Left ventricle myocardium inferior (tissue), 1 donor: ENCODE measurements at places on chromosomes 1 and 21. TPM values are rescaled to one million over a fixed set of nuclear protein-coding genes. Genes with fewer than 3 reads are reported as not detected.
A peak's percentile ranks its signal among the peaks of the same experiment; 100 is the strongest.

GPR153 gene
- 4.8 TPM for total RNA-seq

GRCh38 chr1:156121457-156121856, 6.9 kb downstream of the LMNA start:
- H3K4me1 ChIP-seq: peaks cover 100% of the 10 kb centered on the region
- H3K4me3 ChIP-seq: peak overlapping the region; percentile 100
- peak overlapping the region; percentile 97 for H3K27ac ChIP-seq

GRCh38 chr1:61992257-61992656, 202.4 kb upstream of the L1TD1 start:
- H3K4me1 ChIP-seq: peaks cover 24% of the 10 kb centered on the region
- DNase-seq: no peak
- H3K4me3 ChIP-seq: no peak overlapping the region
- H3K36me3 ChIP-seq: peaks cover 7% of the 10 kb centered on the region

GRCh38 chr1:40986328-40986783, 6.9 kb downstream of the CTPS1 start:
- peak overlapping the region; percentile 47 for H3K27ac ChIP-seq
- H3K4me1 ChIP-seq: peaks cover 41% of the 10 kb centered on the region
- DNase-seq: no peak
- H3K36me3 ChIP-seq: peaks cover 54% of the 10 kb centered on the region
- no peaks in the 10 kb centered on the region for H3K27me3 ChIP-seq

DNA sequence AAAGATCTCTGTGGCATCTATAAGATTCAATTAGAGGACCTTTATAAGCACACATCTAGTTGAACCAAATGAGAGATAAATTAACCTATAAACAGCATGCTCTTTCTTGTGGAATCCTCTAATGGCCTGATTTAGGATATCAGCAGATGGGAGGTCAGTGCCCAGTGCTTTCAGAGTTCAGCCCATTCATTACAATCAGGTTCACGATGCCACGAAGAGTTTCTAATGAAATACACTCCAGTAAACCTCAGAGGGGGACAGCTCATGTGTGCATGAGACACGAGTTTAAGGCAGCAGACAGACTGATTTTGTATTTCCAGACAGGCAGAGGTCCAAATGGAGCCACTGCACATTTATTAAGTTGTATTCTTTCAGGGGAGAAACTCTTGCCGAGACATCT, 544.4 kb upstream of the PKN2 start:
- H3K4me1 ChIP-seq: no peaks in the 10 kb centered on the region
- H3K36me3 ChIP-seq: no peaks in the 10 kb centered on the region
- no peak overlapping the region for H3K4me3 ChIP-seq

- DNase-seq: no peak
- H3K4me1 ChIP-seq: peaks cover 36% of the 10 kb centered on the region
- H3K4me3 ChIP-seq: no peak overlapping the region
- no peak overlapping the region for H3K27ac ChIP-seq
- peaks cover 34% of the 10 kb centered on the region for H3K27me3 ChIP-seq
These were observed 18.4 kb downstream of the MATN1 start for GRCh38 chr1:30704765-30705509.
